Heart right ventricle (tissue), 16 donors: ENCODE measurements at places on chromosomes 7 and 10. TPM values are rescaled to one million over a fixed set of nuclear protein-coding genes. Genes with fewer than 3 reads are reported as not detected.

GRCh38 chr10:5625992-5626777 is 40.2 kb downstream of the ASB13 start:
- H3K27me3 ChIP-seq: peaks cover 5% of the 10 kb centered on the region
- H3K27ac ChIP-seq: no peak overlapping the region
- H3K4me3 ChIP-seq: no peak overlapping the region
- no peaks in the 10 kb centered on the region for H3K36me3 ChIP-seq
- H3K4me1 ChIP-seq: peaks cover 21% of the 10 kb centered on the region

KEL gene
- not detected for total RNA-seq

DNA sequence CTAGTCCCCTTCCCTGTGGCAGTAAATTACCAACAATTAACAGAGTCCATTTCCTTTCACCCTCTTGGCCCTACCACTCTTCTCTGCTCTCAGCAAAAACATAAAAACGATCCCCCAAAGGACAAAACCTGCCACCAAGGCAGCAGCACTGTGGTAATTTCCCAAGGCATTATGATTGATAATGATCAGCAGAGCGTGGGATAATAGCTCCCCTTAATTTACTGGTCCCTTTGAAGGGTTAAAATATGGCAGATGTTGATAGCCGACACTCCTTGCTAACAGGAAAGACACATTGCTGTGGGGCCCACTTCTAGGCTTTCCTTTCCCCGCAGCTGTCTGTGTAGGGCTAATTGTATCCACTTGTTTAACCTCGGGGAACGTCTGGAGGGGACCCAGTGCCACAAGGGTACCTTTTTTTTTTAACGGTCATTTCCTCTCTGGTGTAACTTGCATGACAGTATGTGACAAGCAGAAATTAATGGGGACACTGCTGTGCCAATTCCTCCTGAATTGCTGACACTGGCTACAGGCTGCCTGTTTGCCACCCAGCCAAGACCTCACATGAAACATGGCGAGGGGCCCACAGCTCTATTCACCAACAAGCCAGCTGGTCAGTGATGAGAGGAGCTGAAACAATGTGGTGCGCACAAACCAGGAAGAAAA is 81.3 kb downstream of the CDK6 start:
- peaks cover 34% of the 10 kb centered on the region for H3K4me1 ChIP-seq
- H3K4me3 ChIP-seq: no peak overlapping the region
- no peak for DNase-seq
- no peaks in the 10 kb centered on the region for H3K36me3 ChIP-seq
- H3K27me3 ChIP-seq: no peaks in the 10 kb centered on the region
- no peak overlapping the region for H3K27ac ChIP-seq

GRCh38 chr7:70298780-70299471 is 700.7 kb downstream of the AUTS2 start:
- no peaks in the 10 kb centered on the region for H3K27me3 ChIP-seq
- no peaks in the 10 kb centered on the region for H3K4me1 ChIP-seq
- no peak overlapping the region for H3K4me3 ChIP-seq
- H3K27ac ChIP-seq: no peak overlapping the region
- no peaks in the 10 kb centered on the region for H3K36me3 ChIP-seq
- no peak for DNase-seq

- no peaks in the 10 kb centered on the region for H3K36me3 ChIP-seq
- no peak for DNase-seq
- no peaks in the 10 kb centered on the region for H3K4me1 ChIP-seq
- H3K27ac ChIP-seq: no peak overlapping the region
These were observed 268.9 kb upstream of the PFKP start for GRCh38 chr10:2798336-2799022.

- no peaks in the 10 kb centered on the region for H3K4me1 ChIP-seq
- H3K27me3 ChIP-seq: no peaks in the 10 kb centered on the region
- H3K27ac ChIP-seq: no peak overlapping the region
- H3K4me3 ChIP-seq: no peak overlapping the region
These were observed 358.2 kb downstream of the FGFR2 start for GRCh38 chr10:121240011-121240410.

DNA sequence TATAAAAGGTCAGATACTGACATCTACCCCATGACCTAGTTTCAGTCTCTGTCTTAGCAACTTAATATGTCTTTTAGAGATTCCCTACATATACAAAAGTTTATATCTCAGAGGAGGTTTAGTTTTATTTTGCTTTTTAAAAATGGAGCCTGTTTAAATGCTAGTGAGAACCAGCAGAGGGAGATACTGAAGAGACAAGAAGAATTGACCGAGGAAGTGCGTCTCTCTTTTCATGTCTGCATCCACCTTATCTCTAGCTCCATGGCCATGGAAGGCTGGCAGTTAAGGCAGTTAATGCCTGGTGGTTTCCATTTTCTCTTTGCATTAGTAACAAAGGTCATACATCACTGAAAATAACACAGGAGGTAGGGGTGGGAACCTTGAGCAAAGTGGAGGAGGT is 10.7 kb downstream of the SUV39H2 start:
- DNase-seq: no peak
- no peaks in the 10 kb centered on the region for H3K27me3 ChIP-seq
- H3K4me1 ChIP-seq: no peaks in the 10 kb centered on the region
- H3K4me3 ChIP-seq: no peak overlapping the region
- H3K36me3 ChIP-seq: no peaks in the 10 kb centered on the region
- H3K27ac ChIP-seq: no peak overlapping the region

SFXN3 gene
- 14.0 TPM for total RNA-seq

RP9 gene
- total RNA-seq: 20.8 TPM

SEC31B gene
- 9.2 TPM for total RNA-seq

DNA sequence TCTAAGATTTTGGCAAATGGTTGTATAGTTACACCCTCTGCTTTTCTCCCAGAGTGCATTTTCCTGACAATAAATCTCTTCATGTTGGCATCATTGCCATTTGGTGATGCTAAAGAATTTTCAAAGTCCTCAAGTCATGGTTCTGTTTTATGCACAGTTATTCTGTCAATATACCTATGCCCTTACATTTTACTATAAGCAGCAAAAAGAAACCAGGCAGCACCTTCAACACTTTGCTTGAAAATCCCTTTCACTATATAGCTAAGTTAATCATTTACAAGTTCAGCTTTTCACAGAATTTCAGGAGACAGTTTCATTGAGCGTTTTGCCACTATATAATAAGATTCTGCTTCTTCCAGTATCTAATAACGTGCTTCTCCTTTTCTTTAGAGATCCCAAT is 22.6 kb downstream of the FIGNL1 start:
- no peaks in the 10 kb centered on the region for H3K27me3 ChIP-seq
- no peak for DNase-seq
- H3K4me3 ChIP-seq: no peak overlapping the region

GRCh38 chr7:84506151-84506550 is 311.6 kb upstream of the SEMA3A start:
- H3K4me3 ChIP-seq: no peak overlapping the region
- no peak for DNase-seq
- H3K36me3 ChIP-seq: no peaks in the 10 kb centered on the region
- H3K4me1 ChIP-seq: no peaks in the 10 kb centered on the region

DNA sequence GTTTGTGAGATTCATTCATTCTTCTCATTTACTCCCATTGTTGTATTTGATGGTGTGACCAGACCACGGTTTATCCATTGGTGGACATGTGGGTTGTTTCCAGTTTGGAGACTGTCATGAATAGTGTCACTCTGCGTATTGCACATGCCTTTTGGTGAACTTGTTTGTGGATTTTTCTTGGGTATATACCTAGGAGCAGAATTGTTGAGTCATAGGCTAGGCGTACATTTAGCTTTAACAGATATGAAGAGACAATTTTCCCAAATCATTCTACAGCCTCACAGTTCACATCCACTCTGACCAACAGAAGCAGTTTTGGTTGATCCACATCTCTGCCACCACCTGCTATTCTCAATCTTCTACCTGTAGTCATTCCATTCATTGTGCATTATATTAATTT is 66.0 kb upstream of the FAM20C start:
- H3K27ac ChIP-seq: no peak overlapping the region
- no peaks in the 10 kb centered on the region for H3K36me3 ChIP-seq
- no peak for DNase-seq
- peaks cover 21% of the 10 kb centered on the region for H3K4me1 ChIP-seq
- H3K27me3 ChIP-seq: no peaks in the 10 kb centered on the region

- no peak overlapping the region for H3K27ac ChIP-seq
- H3K27me3 ChIP-seq: no peaks in the 10 kb centered on the region
- no peak for DNase-seq
These were observed 30.0 kb upstream of the LANCL2 start for GRCh38 chr7:55335151-55335550.

DNA sequence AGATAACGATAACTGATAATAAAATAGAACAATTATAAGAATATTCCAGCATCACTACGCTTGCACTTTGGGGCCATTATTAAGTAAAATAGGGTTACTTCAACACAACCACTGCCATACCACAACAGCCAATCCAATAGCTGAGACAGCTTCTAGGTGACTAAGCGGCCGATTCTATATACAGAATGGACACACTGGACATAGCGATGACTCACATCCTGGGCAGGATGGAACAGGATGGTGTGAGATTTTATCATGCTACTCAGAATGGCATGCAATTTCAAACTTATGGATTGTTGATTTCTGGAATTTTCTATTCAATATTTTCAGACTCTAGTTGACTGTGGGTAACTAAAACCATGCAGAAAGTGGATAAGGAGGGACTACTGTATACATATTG is 920.9 kb downstream of the LRMDA start:
- H3K27ac ChIP-seq: no peak overlapping the region
- no peaks in the 10 kb centered on the region for H3K4me1 ChIP-seq
- no peaks in the 10 kb centered on the region for H3K27me3 ChIP-seq
- H3K4me3 ChIP-seq: no peak overlapping the region
- H3K36me3 ChIP-seq: no peaks in the 10 kb centered on the region

GBX1 gene
- not detected for total RNA-seq

DNA sequence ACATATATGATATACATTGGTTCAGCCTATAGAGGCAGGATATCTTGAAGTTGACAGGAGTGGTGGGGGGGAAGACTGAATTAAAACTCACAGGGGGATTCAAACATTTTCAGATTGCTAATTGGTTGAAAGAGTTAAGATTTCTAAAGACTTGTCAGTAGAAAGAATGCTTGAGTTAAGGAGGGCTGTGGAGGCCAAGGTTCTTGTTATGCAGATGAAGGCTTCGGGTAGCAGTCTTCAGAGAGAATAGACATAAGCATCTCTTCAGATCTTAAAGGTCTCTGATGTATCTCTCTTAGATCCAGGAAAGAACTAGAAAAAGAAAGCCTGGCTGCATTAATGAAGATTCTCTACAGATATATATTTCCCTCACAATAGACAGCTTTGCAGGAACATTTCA is 209.8 kb upstream of the SEMA3D start:
- no peak overlapping the region for H3K27ac ChIP-seq
- H3K36me3 ChIP-seq: no peaks in the 10 kb centered on the region
- no peaks in the 10 kb centered on the region for H3K27me3 ChIP-seq
- H3K4me1 ChIP-seq: no peaks in the 10 kb centered on the region

VPS26A gene
- 31.7 TPM for total RNA-seq

DNA sequence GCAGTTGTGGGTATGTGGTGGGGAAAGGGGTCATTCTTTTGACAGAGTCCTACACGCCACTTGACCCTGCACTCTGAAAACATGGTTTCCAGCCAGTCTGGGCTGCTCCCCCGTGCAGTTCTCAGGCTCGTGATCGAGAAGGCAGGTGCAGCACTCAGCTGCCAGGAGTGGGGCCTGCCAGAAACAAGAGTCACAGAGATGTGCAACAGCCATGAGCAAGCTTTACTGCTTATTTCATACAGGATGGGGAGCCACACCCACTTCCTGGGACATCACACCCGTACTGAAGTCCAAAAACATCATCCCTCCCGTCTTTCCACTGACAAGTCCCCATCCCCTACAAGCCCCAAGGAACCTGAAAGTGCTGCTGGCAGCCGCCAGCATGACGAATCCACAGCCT is 9.3 kb downstream of the ATG9B start:
- peaks cover 23% of the 10 kb centered on the region for H3K36me3 ChIP-seq
- peaks cover 61% of the 10 kb centered on the region for H3K4me1 ChIP-seq
- H3K27ac ChIP-seq: no peak overlapping the region
- H3K4me3 ChIP-seq: no peak overlapping the region
- DNase-seq: no peak
- H3K27me3 ChIP-seq: no peaks in the 10 kb centered on the region

DNA sequence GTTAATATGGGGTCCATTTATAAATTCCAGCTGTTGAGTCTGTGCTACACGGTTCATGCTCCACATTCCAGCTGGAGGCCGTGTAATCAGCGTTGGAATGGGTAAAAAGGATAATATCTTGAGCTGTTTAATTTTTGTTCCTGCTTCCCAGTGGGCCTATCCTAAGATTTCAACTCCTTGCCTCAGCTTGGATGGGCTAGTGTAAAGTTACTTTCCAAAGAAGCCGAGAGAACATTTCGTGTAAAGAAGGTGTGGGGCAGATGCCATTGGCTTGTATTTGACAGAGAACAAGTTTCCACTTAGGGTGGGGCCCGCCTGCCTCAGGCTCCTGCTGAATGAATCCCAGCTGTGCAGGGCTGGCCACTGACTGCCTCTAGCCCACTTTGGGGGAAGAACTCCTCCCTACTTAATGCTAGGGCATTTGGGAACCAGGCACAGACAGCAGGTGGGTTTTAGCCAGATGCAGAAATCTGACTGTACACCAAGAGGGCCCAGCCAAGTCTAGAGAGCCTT is 125.9 kb upstream of the LYZL2 start:
- no peaks in the 10 kb centered on the region for H3K36me3 ChIP-seq
- no peak overlapping the region for H3K4me3 ChIP-seq
- peaks cover 14% of the 10 kb centered on the region for H3K4me1 ChIP-seq
- H3K27ac ChIP-seq: no peak overlapping the region

DNA sequence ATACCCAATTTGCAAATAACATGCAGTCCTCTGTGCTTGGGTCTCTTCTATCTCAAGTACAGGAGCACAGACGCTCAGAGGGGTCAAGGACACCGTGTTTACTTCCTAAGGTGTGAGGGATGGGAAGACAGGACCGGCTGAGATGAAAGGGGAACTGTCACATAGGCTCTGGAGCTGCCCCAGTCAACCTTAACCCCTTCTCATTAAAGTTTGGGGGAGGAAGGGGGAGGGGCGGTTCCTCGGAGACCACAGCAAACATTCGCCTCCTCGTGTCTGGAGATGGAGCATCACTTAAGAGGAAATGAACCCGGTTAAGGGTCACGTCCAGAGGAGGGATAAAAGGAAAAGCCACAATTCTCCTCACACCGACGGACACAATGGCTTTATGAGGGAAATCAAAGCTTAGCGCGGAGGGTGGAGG is 1.1 kb downstream of the SH3PXD2A start:
- H3K4me1 ChIP-seq: peaks cover 72% of the 10 kb centered on the region
- peak overlapping the region; percentile 86 for H3K4me3 ChIP-seq
- no peaks in the 10 kb centered on the region for H3K36me3 ChIP-seq
- no peak for DNase-seq

DNA sequence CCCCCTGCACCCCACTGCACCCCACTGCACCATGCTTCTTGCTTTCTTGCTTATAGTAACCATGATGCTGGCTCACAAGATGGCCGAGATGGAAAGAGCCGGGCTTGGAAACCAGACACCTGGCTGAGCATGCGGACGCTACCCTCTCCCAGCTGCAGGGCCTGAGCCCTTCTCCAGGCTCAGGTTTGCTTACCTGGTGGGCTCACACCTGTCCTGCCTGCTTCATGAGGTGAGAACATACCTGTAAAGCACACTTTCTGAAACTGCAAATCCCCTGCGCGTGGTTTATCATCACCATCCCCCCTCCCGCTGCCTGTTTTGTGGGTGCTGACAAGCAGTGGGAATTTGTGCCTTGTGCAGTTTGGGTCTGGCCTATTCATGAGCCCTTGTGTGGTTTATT is 302.7 kb downstream of the GLRX3 start:
- H3K4me3 ChIP-seq: no peak overlapping the region
- no peaks in the 10 kb centered on the region for H3K4me1 ChIP-seq
- H3K27me3 ChIP-seq: no peaks in the 10 kb centered on the region
- H3K27ac ChIP-seq: no peak overlapping the region

- peaks cover 15% of the 10 kb centered on the region for H3K27me3 ChIP-seq
- no peaks in the 10 kb centered on the region for H3K4me1 ChIP-seq
- H3K36me3 ChIP-seq: no peaks in the 10 kb centered on the region
- H3K4me3 ChIP-seq: no peak overlapping the region
These were observed 114.6 kb downstream of the NPTX2 start for GRCh38 chr7:98731651-98732050.

TEX47 gene
- total RNA-seq: not detected
